ENCODE measurements at places on chromosomes 5 and 9.
A peak's percentile ranks its signal among the peaks of the same experiment; 100 is the strongest.

GRCh38 chr5:5667136-5667554 is 244.7 kb downstream of the ICE1 start:
- no peaks in the 10 kb centered on the region for H3K27me3 ChIP-seq
- no peaks in the 10 kb centered on the region for H3K36me3 ChIP-seq
- H3K4me3 ChIP-seq = no peak overlapping the region
- no peak for DNase-seq
- peaks cover 16% of the 10 kb centered on the region for H3K4me1 ChIP-seq
- H3K27ac ChIP-seq = no peak overlapping the region

DNA sequence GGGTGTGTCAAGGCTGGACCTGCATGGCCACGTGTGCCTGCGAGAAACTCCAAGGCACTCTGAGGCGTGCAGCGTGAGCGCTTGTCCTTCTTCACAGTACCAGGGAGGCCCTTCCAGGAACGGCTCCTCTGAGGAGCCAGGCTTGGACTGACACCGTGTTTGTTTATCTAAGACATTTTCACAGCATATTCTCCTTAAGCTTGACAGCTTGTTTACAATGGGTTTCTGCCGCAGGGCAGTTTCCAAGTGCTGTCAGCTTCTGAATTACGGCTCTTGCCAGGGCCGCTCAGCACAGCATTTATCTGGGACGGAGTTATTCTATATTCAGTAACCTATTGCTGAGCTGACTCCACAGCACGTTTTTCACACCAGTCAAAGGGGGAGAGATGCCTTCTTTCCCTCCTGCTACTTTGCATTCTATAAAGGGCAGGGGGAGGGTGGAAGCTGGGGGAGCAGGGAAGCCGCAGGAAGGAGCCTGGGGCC is 98.4 kb downstream of the LMNB1 start:
- H3K27ac ChIP-seq = no peak overlapping the region
- H3K27me3 ChIP-seq = no peaks in the 10 kb centered on the region
- H3K36me3 ChIP-seq = no peaks in the 10 kb centered on the region

GRCh38 chr9:87530716-87531115 is 33.0 kb downstream of the DAPK1 start:
- H3K27ac ChIP-seq = no peak overlapping the region
- H3K4me1 ChIP-seq = no peaks in the 10 kb centered on the region
- H3K36me3 ChIP-seq = no peaks in the 10 kb centered on the region
- no peak for DNase-seq

DNA sequence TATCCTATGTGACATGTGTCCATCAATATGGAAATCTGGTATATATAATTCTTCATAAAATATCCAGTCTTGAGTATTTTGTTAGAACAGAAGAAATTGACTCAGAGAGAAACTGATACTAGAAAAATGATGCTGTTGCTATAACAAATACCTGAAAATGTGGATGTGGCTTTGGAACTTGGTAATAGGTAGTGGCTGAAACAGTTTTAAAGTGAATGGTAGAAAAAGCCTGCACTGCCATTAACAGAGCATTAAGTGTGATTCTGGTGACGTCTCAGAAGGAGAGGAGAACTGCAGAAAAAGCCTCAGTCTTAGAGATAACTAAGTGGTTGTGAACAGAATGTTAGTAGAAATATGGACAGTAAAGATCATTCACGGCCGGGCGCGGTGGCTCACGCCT is 634.9 kb upstream of the ZNF608 start:
- H3K4me1 ChIP-seq = no peaks in the 10 kb centered on the region
- H3K27me3 ChIP-seq = no peaks in the 10 kb centered on the region
- no peak for DNase-seq
- no peaks in the 10 kb centered on the region for H3K36me3 ChIP-seq

- no peaks in the 10 kb centered on the region for H3K4me1 ChIP-seq
- no peaks in the 10 kb centered on the region for H3K36me3 ChIP-seq
- peak; percentile 58 for DNase-seq
- H3K27me3 ChIP-seq = no peaks in the 10 kb centered on the region
- no peak overlapping the region for H3K4me3 ChIP-seq
Observed at GRCh38 chr9:114038724-114039313, 39.3 kb downstream of the AMBP start.

- no peaks in the 10 kb centered on the region for H3K4me1 ChIP-seq
- H3K27me3 ChIP-seq = no peaks in the 10 kb centered on the region
- H3K27ac ChIP-seq = no peak overlapping the region
- no peak overlapping the region for H3K4me3 ChIP-seq
- DNase-seq = no peak
Observed at GRCh38 chr9:8011974-8012373, 212.4 kb upstream of the DMAC1 start.

- H3K4me1 ChIP-seq = peaks cover 56% of the 10 kb centered on the region
- peak; percentile 91 for DNase-seq
- peak overlapping the region; percentile 79 for H3K4me3 ChIP-seq
- peak overlapping the region; percentile 90 for H3K27ac ChIP-seq
- no peaks in the 10 kb centered on the region for H3K27me3 ChIP-seq
Observed at GRCh38 chr9:34989946-34990635, 546 bp downstream of the DNAJB5 start.

- H3K36me3 ChIP-seq = no peaks in the 10 kb centered on the region
- DNase-seq = no peak
- H3K4me3 ChIP-seq = no peak overlapping the region
- H3K4me1 ChIP-seq = no peaks in the 10 kb centered on the region
- H3K27me3 ChIP-seq = no peaks in the 10 kb centered on the region
Observed at GRCh38 chr5:117394506-117395157, 820.0 kb upstream of the SEMA6A start.

- no peaks in the 10 kb centered on the region for H3K36me3 ChIP-seq
- H3K27me3 ChIP-seq = no peaks in the 10 kb centered on the region
- H3K4me3 ChIP-seq = no peak overlapping the region
Observed at GRCh38 chr5:133783481-133783880, 171.1 kb upstream of the FSTL4 start.

DNA sequence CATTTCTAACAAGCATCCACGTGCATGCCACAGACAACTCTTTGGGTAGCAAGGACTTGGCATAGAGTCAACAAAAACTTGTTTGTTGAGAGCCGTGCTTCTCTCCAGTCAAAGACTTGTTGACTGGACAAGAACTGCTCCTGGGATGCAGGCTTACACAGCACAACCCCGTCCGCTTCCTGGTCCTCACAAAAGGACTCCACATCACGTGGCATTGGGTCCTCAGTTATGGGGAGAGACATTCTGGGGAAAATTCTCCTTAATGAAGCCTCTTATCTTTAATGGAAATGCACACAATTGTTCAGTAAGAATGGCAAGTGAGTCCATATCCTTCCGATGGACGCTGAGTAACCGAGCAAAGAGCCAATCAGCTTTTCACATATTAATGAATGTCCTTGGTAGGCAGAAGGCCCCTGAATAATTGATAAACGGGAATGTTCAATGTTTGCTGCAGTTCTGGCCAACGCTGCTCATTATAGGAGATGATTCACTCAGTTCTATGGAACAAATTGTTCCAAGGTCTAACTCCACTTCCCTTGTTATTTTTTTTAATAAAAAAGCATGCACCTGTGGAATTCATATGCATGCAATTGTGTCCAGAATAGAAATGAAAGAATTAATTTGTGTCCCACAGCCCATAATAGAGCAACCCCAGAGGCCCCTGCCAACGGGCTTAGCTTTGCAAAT is 97.0 kb upstream of the ZNF366 start:
- peaks cover 36% of the 10 kb centered on the region for H3K4me1 ChIP-seq
- no peaks in the 10 kb centered on the region for H3K36me3 ChIP-seq
- no peak overlapping the region for H3K27ac ChIP-seq
- H3K27me3 ChIP-seq = no peaks in the 10 kb centered on the region
- DNase-seq = no peak

- no peaks in the 10 kb centered on the region for H3K4me1 ChIP-seq
- no peak overlapping the region for H3K4me3 ChIP-seq
- H3K27me3 ChIP-seq = no peaks in the 10 kb centered on the region
Observed at GRCh38 chr9:1098551-1098950, 48.4 kb downstream of the DMRT2 start.

- DNase-seq = no peak
- H3K36me3 ChIP-seq = no peaks in the 10 kb centered on the region
- H3K4me1 ChIP-seq = no peaks in the 10 kb centered on the region
- H3K4me3 ChIP-seq = no peak overlapping the region
Observed at GRCh38 chr5:136375920-136376319, 10.6 kb upstream of the TRPC7 start.

DNA sequence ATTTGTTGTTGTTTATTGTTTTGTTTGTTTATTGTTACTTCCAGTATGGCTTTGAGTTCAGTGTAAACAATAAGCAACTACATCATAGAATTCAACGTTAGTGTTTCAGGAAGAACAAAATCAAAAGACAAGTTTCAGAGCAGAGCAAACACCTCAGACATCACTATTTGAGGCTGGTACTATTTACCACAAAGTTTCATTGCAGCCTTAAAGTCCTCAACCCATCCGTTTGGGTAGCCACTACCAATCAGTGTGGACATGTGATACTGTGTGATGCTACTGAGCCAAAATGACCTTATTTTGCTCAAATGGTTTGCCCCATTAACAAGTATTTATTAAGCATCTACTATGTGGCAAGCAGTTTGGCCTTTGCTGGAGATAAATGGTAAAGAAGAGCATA is 458.5 kb upstream of the PTGER4 start:
- no peak for DNase-seq
- H3K4me3 ChIP-seq = no peak overlapping the region
- H3K36me3 ChIP-seq = no peaks in the 10 kb centered on the region
- H3K27ac ChIP-seq = no peak overlapping the region
- H3K27me3 ChIP-seq = no peaks in the 10 kb centered on the region
- no peaks in the 10 kb centered on the region for H3K4me1 ChIP-seq

- H3K27me3 ChIP-seq = no peaks in the 10 kb centered on the region
- H3K4me3 ChIP-seq = no peak overlapping the region
- DNase-seq = no peak
- H3K36me3 ChIP-seq = no peaks in the 10 kb centered on the region
Observed at GRCh38 chr9:116632990-116633838, 53.9 kb upstream of the TRIM32 start.

GRCh38 chr9:77649109-77649812 is 1.1 kb upstream of the GNA14 start:
- peak overlapping the region; percentile 69 for H3K27ac ChIP-seq
- H3K27me3 ChIP-seq = no peaks in the 10 kb centered on the region
- peaks cover 42% of the 10 kb centered on the region for H3K4me1 ChIP-seq
- no peak for DNase-seq
- no peaks in the 10 kb centered on the region for H3K36me3 ChIP-seq
- H3K4me3 ChIP-seq = peak overlapping the region; percentile 68

GRCh38 chr9:98101868-98102273 is 17.2 kb downstream of the TRIM14 start:
- H3K4me1 ChIP-seq = no peaks in the 10 kb centered on the region
- no peak overlapping the region for H3K4me3 ChIP-seq
- H3K27me3 ChIP-seq = no peaks in the 10 kb centered on the region

DNA sequence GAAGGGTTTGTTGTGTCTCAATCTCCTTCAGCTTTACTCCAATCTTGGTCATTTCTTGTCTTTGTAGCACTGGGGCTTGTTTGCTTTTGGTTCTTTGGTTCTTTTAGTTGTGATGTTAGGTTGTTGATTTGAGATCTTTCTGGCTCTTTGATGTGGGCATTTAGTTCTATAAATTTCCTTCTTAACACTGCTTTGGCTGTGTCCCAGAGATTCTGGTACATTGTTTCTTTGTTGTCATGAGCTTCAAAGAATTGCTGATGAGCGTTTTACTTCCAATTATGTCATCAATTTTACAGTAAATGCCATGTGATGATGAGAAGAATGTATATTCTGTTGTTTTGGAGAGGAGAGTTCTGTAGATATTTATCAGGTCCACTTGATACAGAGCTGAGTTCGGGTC is 353.3 kb downstream of the MAN2A1 start:
- no peak overlapping the region for H3K27ac ChIP-seq
- no peak for DNase-seq
- H3K36me3 ChIP-seq = no peaks in the 10 kb centered on the region
- no peaks in the 10 kb centered on the region for H3K4me1 ChIP-seq
- no peak overlapping the region for H3K4me3 ChIP-seq

- H3K4me1 ChIP-seq = peaks cover 6% of the 10 kb centered on the region
- no peaks in the 10 kb centered on the region for H3K27me3 ChIP-seq
- H3K27ac ChIP-seq = peak within 1 kb of the TSS; percentile 82
- DNase-seq = no peak
- H3K36me3 ChIP-seq = no peaks in the 10 kb centered on the region
Observed at GRCh38 chr5:7395947-7396712, at the start of gene ADCY2. ADCY2 (plus strand) TSS chr5:7396138; CDS start chr5:7396297, 159 bp downstream.

GRCh38 chr9:122220673-122221182 is 8.0 kb downstream of the LHX6 start:
- H3K27ac ChIP-seq = no peak overlapping the region
- H3K36me3 ChIP-seq = no peaks in the 10 kb centered on the region
- peaks cover 11% of the 10 kb centered on the region for H3K27me3 ChIP-seq
- peaks cover 20% of the 10 kb centered on the region for H3K4me1 ChIP-seq

GRCh38 chr5:123460296-123460729 is 37.1 kb upstream of the CEP120 start:
- H3K4me3 ChIP-seq = no peak overlapping the region
- H3K27me3 ChIP-seq = no peaks in the 10 kb centered on the region
- DNase-seq = no peak
- no peak overlapping the region for H3K27ac ChIP-seq
- H3K36me3 ChIP-seq = no peaks in the 10 kb centered on the region
- H3K4me1 ChIP-seq = no peaks in the 10 kb centered on the region

DNA sequence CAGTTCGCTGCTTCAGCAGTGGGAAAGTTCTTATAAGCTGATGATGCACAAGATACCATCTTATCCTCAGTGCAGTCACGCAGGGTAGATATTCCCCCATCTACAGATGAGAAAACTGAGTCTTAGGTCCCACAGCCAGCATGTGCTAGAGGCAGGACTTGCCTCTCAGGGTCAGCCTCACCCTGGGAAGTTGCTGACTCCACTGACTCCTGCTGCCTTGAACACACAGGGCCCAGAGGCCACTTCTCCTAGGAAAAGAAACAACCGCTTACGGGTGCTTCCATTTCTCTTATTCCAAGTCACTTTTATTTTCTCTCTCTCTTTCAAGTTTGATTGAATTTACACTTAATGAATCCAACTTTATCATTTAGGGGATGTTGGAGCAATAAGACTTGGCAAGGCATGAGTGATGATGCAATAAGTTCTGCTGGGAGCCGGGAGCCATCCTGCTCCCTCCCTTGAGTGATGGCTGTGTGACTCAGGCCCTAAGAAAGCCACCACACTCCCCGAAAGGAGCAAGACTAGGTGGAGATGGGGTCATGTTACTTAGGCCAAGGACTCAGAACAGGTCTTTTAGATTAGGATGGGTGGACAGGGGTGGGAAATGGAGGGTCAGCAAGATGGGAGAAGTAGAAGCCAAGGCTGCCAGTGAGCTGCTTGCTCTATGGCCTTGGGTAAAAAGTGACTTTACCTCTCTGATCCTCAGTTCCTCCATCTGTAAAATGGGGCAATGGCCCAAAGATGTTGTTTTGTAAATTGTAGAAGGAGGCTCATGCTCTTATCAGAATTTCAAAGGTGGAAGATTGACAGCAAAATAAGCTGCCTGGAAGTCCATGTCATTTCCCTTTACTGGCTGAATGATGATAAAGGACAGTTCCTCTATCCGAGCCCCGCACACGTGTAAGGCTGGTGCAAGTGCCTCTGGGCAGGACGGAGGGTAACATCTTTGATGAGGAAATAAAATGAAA is 67.4 kb upstream of the ZNF618 start:
- no peak overlapping the region for H3K4me3 ChIP-seq
- DNase-seq = no peak
- peaks cover 16% of the 10 kb centered on the region for H3K4me1 ChIP-seq
- H3K27me3 ChIP-seq = no peaks in the 10 kb centered on the region
- no peaks in the 10 kb centered on the region for H3K36me3 ChIP-seq

All from vagina (tissue), 2 donors.